ENCODE measurements at places on chromosomes 11 and 22. TPM values are rescaled to one million over a fixed set of nuclear protein-coding genes. Genes with fewer than 3 reads are reported as not detected.

Gene VWCE
- 1.9 TPM for total RNA-seq

DNA sequence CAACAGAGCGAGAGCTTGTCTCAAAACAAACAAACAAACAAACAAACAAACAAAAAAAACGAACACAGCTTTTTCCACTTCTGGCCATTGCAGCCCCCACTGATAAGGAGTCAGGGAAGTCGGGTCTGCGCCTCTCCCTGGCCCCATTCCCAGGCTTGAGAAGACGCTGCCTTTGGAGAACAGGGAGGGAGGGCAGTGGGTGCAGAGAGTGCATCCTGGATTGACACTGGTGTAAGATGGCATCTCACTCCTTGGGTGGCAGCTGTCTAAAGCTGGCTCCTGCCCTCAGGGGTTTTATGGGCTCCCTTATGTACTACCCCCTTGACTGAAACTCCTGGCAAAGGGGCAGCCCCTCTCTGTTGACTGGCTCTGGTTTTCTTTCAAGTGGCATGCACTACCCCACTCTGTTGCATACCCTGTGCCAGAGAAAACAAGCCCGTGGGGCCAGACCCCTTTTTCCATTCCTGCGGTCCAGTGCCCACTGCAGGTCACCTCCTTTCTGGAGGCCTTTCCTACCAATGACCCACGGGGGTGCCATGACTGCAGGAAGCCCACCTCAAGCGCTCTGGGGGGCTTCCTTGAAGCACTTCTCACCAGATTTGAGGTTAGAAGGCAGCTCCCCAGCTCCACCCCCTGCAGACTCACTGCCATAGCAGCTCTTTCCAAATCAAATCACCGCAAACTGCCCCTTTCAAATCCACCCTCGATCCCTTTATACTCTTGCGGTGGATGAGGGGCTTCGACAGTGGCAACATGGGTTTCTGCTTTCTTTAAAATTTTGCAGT, 12.7 kb downstream of the DRAP1 start:
- DNase-seq, result no peak
- H3K36me3 ChIP-seq, result no peaks in the 10 kb centered on the region
- H3K27ac ChIP-seq, result no peak overlapping the region
- no peaks in the 10 kb centered on the region for H3K27me3 ChIP-seq
- H3K4me1 ChIP-seq, result peaks cover 3% of the 10 kb centered on the region
- H3K4me3 ChIP-seq, result no peak overlapping the region

- no peak for DNase-seq
- H3K4me1 ChIP-seq, result peaks cover 14% of the 10 kb centered on the region
- H3K36me3 ChIP-seq, result peaks cover 8% of the 10 kb centered on the region
- H3K27me3 ChIP-seq, result no peaks in the 10 kb centered on the region
- H3K27ac ChIP-seq, result no peak overlapping the region
These were observed 38.3 kb downstream of the MADD start for GRCh38 chr11:47308050-47308823.

DNA sequence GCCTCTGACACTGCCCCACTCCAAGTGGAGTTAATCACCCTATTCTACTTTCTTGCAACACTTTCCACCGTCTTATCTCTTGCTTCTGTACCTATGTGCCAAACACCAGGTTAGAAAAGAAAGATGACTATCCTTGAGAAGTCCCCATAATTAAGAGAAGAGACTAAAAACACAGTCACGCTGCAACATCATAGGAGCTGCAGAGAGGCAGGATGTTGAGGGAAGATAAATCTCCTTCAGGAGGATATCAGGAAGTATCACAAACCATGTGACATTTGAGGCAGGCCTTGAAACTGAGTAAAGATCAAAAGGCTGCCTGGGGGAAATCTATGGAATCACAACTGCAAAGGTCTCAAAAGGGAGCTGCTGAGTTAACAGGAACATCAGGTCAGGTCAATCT, 24.8 kb downstream of the GAB2 start:
- H3K4me1 ChIP-seq, result no peaks in the 10 kb centered on the region
- H3K27me3 ChIP-seq, result no peaks in the 10 kb centered on the region
- no peak for DNase-seq
- no peaks in the 10 kb centered on the region for H3K36me3 ChIP-seq

DNA sequence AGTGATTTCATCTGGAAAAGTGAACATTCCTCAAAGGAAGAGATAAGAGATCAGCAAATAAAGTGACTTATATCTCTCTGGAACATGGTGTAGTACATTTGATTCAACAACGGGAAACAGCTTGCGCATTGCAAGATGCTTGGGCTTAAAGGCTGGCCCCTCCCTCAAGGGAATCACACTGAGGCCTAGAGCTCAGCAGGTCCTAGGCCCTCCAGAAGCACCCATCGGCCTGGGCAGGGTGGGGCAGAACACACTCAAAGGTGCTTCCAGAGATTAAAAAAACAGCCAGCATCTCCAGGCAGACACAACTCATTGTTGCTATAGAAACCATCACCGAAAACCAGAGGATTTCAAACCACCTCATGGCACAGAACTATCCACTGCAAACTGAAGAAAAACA, 69.0 kb upstream of the ARFGAP3 start:
- no peak overlapping the region for H3K4me3 ChIP-seq
- H3K36me3 ChIP-seq, result no peaks in the 10 kb centered on the region
- H3K4me1 ChIP-seq, result peaks cover 27% of the 10 kb centered on the region
- H3K27me3 ChIP-seq, result no peaks in the 10 kb centered on the region
- H3K27ac ChIP-seq, result no peak overlapping the region
- DNase-seq, result no peak

DNA sequence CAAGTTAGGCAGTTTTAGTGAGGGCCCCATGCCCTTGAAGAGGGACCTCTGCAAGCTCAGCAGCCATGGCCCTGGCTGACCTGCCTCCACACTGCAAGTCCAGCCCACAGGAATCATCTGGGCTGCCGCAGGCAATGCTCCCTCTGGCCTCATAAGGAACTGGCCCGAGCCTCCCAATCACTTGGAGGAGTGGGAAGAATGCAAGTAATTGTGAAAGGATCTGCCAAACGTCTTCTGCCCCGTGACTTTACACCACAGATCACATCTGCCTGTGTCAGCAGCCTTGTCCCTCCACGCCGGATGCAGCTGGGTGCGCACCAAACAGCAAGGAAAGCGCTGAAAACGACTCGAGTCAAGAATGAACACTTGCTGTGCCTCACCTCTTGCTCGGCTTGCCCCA, 23.8 kb downstream of the OPCML start:
- H3K27ac ChIP-seq, result no peak overlapping the region
- no peak for DNase-seq
- H3K36me3 ChIP-seq, result no peaks in the 10 kb centered on the region
- no peaks in the 10 kb centered on the region for H3K27me3 ChIP-seq
- H3K4me3 ChIP-seq, result no peak overlapping the region
- no peaks in the 10 kb centered on the region for H3K4me1 ChIP-seq
